Bronchial epithelial cell (primary cell): ENCODE measurements at places on chromosomes 7 and 10.

- DNase-seq, result no peak
Measured at GRCh38 chr7:70782796-70783195, 349.1 kb upstream of the GALNT17 start.

DNA sequence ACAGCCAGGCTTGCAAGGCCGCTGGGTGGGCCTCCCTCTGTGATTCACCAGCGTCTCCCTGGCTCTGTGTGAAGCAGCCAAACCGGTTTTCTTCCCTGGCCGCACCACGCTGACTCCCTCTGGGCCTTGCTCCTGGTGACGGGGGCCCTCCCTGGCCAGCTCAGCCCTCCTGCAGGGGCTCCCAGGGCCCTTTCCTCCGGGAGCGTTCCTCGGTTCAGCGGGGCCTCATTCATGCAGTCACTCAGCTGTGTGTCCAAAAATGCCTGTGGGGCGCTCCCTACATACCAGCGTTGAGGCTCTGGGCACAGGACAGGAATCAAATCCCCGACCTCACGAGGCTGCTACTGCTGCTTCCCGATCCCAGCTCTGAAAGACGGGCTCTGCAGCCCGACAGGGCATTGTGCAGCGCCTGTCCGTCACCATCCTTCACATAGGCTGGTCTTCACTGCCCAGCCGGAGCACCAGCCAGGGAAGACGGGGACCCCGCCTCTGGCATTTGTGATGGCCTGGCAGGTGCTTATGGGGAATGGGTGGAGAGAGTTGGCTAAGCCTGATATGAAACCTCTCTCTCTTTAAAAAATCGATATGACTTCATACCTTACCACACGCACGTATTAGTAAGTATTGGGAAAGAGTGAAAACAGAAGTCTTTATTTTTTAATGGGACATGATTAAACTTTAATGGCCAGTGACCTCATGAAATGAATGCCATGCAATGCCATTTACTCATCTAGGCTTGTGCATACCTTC is 110.0 kb upstream of the SHH start:
- DNase-seq, result peak; percentile 87

- no peak for DNase-seq
Measured at GRCh38 chr7:81919494-81919893, 149.6 kb upstream of the HGF start.

- DNase-seq, result peak; percentile 5
Measured at GRCh38 chr10:59393349-59393748, 31.0 kb upstream of the FAM13C start.

DNA sequence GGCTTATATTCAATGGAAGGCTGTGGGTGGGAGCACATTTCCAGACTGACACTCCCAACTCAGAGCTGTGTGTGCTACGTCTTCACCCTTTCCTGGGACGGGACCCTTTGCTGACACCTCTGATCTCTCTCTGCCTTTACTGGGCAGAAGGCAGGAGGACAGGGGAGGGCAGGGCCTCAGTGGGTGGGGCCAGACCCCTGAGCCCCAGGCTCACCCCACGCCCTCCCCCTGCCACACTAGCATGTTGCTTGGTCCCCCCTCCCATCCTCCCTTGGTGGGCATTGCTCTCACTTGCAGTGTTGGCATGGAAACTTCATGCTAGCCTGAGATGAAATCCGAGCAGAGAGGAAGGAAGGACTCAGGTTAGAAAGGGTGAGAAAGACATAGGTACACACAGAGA is 18.4 kb downstream of the TMEM273 start:
- DNase-seq, result no peak

DNA sequence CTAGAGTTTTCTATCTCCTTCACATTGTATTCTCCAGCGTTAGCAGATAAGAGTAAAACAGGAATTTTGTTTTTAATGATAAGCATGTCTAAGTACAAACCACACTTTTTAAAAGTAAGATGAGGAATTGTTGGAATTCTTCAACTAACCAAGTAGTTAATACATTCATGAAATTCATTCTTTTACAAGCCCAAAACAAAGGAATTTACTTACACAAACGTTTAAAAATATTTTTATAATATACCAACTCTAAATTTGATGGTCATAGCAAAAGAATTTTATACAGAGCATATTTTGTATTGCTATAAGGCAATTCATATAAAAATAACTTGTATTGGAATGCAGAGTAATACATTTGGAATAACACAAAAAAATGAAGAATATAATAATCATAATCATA is 51.3 kb downstream of the TWIST1 start:
- no peak for DNase-seq
